ENCODE measurements at places on chromosomes 13 and 19.
A peak's percentile ranks its signal among the peaks of the same experiment; 100 is the strongest.

- no peak for DNase-seq
These were observed 5.8 kb downstream of the TM9SF2 start for GRCh38 chr13:99507054-99507453.

GRCh38 chr19:1769645-1769985, 16.3 kb downstream of the ONECUT3 start:
- DNase-seq: no peak

GRCh38 chr13:43431841-43432240, 354.9 kb downstream of the ENOX1 start:
- DNase-seq: no peak

DNA sequence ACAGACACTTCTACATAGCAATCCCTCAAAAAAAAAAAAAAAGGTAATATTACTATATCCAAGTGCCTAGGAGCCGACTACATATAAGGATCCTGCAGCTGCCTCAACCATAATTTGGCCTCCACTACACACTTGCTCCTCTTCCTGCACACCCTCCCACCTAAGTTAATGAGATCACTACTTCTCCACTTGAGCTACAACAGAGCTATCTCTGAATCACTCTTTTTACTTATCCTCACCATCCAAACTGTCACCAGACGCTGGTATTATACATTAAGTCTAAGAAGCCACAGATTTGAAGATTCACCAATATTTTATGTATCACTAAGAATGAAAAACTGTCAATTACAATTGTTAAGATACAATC, 8.3 kb downstream of the OBI1 start:
- no peak for DNase-seq

DNA sequence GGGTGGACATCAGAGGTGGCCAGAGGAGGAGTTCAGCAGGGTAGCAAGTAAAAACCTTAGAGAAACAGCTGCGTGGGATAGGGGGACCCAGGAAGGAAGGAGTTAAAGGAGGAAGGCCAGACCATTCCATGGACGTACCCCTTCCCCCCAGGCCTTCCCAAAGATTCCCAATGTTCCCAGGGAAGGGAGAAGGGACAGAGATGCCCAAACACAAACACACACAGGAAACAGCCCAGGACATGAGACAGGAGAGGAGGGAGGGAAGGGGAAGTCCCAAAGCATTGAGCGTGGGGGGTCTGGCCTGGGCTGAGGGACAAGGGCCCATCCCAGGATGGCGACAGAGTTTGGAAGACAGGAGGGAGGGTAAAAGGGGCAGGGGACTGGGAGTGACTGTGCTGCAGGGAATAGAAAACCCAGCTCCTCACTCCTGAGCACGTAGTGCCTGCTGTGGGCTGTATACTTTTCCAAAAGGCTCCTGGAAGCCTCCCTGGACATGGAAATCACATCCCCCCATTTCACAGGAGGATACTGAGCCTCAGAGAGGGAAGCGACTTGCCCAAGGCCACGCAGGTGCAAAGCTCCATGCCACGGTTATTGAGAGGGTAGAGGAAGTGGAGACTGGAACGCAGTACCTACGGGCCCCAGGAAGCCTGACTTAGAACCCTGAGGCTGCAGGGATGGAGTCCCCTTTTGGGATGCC, 1.1 kb downstream of the SYDE1 start:
- DNase-seq: no peak

DNA sequence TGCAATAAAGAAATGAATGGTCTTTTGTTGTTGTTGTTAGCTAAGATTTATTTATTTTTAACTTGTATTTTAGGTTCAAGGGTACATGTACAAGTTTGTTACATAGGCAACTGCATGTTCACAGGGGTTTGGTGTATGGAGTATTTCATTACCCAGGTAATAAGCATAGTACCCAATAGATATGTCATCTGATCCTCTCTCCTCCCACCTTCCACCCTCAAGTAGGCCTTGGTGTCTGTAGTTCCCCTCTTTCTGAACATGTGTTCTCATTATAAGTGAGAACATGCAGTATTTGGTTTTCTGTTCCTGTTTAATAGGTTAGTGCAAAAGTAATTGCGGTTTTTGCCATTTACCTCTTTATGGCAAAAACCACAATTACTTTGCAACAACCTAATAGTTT, 554.1 kb downstream of the TBC1D4 start:
- no peak for DNase-seq

GRCh38 chr13:110726726-110727125, 13.2 kb downstream of the ING1 start:
- DNase-seq: peak; percentile 43

GRCh38 chr13:44236370-44236769, 137.3 kb upstream of the SERP2 start:
- no peak for DNase-seq

DNA sequence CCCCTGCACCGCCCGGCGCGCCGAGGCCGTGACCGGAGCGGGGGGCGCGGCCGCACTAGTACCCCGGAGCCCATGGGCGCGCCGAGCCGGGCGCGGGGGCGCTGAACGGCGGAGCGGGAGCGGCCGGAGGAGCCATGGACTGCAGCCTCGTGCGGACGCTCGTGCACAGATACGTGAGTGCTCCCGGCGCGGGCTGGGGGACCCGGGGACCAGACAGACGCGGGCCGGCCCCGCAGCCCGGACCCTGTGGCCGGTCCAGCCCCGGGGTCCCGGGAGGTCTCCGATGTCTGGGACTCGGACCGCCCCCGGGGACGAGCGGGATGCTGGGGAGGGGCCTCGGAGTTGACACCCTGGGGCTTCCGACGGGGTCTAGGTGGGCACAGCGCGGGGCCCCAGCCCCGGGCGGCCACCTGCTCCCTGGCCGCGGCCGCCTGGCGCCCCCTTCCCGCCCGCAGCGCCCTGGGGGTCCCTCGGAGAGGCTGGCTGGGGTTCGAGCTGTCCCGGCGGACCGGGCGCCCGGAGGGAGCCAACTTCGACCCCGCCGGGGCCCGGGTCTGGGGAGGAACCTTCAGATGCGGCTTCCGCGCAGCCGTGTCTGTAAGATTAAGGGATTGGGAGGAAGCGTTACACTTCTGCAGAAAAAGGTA, 568 bp downstream of the ATP11A start:
- DNase-seq: peak; percentile 14

DNA sequence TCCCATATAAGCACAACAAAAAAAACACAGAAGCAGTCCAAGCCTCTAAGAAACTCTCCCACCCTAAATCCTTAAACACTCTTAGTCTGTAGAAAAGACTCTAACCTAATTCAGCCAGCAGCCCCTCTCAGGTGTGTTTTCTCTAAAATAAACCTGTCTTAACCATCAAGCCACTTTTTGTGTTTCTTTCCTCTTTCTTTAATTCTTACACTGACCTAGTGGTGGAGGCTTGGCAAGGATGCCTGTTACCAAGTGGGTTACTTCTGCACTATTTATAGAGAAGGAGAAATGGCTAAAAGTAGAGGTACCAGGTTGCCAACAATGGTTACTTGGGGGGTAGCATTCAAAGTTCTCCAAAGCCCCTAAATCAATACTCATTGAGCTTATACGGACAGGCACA, 43.7 kb downstream of the ZNF333 start:
- DNase-seq: no peak

DNA sequence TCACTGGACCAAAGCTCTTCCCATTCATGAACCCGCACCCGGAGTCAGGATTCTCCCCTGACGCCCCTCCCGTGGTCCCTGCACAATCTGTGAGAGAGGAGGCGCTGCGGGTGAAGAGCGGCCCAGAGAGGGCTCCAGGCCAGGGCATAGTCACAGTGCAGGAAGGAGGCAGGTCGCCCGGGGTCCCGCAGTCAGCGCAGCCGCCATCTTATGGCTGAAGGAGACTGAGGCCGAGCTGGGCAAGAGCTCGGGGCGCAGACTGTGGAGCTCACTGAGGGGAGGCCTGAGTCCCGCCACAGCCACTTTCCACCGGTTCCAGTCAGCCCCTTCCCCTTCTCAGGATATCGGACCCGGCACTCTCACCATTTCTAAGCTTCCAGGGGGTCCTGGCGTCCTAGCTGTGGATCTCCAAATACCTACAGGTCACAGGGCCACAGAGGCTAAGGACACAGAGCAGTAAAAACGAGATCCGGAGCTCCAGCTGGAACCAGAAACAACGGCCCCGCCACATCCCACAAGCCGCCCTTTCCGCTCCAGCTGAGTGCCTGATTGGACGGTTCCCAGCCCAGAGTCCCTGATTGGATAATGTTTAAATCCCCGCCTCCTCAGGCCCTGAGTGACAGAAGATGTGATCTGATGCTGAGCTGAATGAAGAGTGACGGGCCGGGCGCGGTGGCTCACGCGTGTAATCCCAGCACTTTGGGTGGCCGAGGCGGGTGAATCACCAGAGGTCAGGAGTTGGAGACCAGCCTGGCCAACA, at the start of gene ZNF99:
Gene ZNF99 (minus strand): TSS at position 501 of the 760 bp plus-strand sequence. CDS start 135 bp downstream, at position 366.
- no peak for DNase-seq

DNA sequence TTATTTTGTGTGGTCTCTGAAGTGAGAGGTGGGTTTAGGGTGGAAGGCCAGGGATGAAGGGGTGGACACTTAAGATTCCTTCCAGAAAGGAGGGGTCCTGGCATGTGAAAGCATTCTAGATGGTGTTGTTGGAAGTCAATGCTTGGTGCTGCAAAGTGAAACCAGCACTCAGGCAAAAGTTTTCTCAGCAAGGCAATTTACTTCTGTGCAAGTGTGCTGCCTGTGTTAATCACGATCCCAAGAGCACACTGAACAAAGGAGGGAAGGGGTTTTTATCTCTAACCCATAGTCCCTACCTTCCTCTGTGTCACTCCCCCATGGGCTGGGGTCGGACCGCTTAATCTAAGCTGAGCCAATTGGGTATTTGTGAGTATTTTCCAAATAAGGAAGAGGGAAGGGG, 1.3 kb downstream of the ZNF134 start:
- DNase-seq: no peak

DNA sequence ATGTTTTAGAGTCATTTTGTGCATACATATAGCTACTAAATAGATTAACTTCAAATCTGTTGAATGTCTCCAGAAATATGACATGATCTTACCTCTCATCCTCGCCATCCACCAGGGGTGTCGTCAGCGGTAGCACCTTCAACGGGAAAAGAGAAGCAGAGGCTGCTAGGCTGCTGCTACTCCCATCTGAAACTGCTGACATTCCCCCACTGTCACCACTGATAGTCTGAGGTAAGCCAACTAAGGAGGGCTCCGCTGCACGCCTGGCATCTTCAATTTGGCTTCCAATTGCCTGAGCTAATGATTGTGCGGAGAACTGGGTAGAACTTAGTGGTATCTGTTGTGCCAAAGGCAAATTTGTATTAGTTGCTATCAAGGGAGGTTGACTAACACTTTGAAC, 3.1 kb downstream of the TSC22D1 start:
- no peak for DNase-seq

- DNase-seq: no peak
These were observed 33.0 kb downstream of the CYSLTR2 start for GRCh38 chr13:48686636-48687210.
